ENCODE measurements at places on chromosomes 6 and 20.
A peak's percentile ranks its signal among the peaks of the same experiment; 100 is the strongest.

- DNase-seq = peak; percentile 63
Measured at GRCh38 chr6:30490026-30490876, 942 bp downstream of the HLA-E start.

DNA sequence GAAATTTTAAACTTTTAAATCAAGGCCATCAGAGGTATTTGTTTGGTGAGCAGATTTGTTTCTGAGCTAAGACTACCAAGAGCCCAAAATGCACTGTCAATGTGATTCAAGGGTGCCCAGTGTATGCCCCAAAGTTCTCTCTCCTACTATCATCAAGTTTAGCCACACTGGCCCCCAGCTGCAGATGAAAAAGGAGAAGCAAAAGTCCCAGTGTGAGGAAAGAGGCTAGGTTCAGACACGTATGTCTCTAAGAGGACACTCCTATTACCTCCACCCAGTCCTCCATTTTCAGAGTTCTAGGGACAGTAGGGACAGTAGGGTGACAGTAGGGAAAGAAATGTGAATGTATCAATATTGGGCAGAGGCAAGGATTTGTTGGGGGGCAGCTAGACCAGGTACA lies 230.8 kb downstream of the CD83 start:
- no peak for DNase-seq

DNA sequence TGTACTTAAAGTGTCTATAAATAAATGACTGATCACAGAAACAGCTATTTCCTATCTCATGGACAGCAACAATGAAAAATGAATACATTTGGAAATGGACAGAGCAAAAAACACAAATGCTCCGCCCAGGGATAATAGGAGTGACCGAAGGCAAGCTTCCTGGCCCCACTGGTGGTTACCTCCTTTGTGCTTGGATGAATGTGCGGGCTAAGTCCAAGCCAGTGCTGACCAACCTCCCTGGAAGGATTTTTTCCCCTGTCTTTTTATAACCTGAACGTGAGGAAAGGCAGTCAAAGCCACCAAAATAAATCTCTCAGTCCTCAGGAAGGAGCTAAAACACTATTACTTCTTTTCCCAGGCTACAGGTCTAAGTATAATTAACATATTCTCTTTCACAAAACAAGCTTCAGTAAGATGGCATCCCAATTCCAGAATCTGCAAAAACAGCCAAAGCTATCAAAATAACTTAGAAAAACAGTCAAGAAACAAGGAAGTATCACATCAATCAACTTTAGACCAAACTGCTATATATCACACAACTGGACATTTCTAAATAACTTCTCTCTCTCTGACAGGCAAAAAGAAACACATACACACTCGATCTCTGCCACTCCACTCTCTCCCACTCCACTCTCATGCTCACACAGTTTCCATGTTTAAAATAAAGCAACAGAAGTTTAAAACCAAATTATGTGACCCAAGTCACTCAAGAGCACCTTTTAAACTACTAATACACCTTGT lies 10.0 kb downstream of the KIF16B start:
- no peak for DNase-seq

- no peak for DNase-seq
Measured at GRCh38 chr6:71387179-71387578, 98.6 kb downstream of the OGFRL1 start.

DNA sequence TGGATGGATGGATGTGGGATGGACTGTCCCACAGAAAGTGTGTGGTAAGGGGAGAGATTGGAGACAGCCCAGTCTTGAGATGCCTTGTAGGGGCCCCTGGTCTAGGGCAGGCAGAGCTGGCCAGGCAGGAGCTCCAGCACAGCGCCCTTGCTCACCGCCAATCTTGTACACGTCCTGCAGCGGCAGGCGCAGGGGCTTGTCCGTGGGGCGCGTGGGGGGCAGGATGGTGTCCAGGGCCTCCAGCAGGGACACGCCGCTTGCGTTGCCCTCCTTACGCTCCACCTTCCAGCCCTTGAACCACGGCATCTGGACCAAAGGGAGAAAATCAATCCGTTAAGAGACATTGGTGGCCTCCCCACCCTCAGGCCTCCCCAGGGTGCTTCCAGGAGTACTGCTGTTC lies 5.9 kb downstream of the EEF1A2 start:
- DNase-seq = no peak

DNA sequence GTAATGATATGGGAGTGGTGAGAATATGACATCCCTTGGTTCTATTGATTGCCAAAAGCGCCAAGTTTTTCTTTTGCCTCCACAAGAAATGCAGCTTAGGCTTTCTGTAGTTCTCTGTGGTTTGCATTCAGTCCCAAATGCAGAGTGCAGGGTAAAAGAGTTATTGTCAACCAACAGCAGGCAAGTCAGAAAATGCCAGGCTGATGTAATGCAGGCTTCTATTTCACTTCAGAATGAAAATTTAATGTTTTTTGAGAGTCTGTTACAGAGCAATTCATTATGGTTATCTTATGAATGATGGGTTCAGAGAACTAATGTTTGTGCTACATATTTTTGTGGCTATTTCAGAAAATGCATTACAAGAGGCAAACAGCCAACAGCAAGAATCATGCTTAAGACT lies 293.5 kb downstream of the CENPW start:
- DNase-seq = no peak

- DNase-seq = no peak
Measured at GRCh38 chr6:108940741-108941140, 92.5 kb downstream of the ARMC2 start.

- no peak for DNase-seq
Measured at GRCh38 chr6:57305761-57306160, 11.7 kb upstream of the PRIM2 start.

GRCh38 chr20:36259177-36260061 lies 23.1 kb downstream of the AAR2 start:
- DNase-seq = no peak

DNA sequence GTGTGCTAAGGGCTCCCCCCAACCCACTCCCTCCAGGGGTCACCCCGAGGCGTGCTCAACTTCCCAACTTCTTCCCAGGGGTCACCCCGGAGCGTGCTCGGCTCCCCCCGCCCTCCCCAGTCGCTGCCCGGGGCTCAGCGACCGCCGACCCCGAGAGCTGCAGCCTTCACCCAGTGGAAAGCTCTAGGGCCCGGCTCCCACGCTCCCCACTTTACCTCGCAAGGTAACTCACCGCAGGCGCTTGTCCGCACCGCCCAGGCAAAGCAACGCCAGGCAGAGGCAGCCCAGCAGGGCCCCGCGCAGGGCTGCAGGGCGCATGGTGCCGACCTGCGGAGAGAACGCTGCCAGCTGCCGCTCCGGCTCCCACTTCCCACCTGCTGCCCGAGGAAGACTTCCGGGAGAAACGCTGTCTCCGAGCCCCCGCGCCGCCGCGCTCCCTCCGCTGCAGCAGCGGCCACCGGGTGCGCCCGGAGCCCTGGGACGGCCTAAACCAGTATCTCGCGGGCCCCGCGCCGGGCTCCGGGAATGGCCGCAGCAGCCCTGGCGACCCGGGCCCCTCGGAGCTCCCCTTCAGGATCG lies 396 bp downstream of the RNASET2 start:
- DNase-seq = no peak

GRCh38 chr20:47380481-47380880 lies 24.0 kb upstream of the ZMYND8 start:
- no peak for DNase-seq

Measured in activated CD4-positive, CD25-positive, alpha-beta regulatory T cell treated with anti-CD3 and anti-CD28 coated beads, Interleukin-2, amount 50 U/mL, for 16 hours (primary cell).